ENCODE measurements at places on chromosomes 12 and 14.

- DNase-seq, result no peak
Observed at GRCh38 chr12:19018302-19018970, 111.1 kb upstream of the PLEKHA5 start.

GRCh38 chr12:125528281-125528680, 463.0 kb downstream of the AACS start:
- no peak for DNase-seq

DNA sequence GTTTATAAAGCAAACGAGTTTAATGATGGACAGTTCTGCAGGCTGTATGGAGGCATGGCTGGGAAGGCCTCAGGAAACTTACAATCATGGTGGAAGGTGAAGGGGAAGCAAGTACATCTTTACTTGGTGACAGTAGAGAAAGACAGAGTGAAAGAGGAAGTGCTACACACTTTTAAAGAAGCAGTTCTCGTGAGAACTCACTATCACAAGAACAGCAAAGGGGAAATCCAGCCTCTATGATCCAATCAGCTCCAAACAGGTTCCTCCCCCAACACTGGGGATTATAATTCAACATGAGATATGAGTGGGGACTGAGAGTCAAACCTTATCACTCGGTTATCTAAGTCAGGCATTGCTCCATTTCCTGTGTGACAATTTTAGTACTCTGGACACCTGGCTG, 189.9 kb upstream of the CNTN1 start:
- no peak for DNase-seq

- DNase-seq, result no peak
Observed at GRCh38 chr12:129083121-129083840, 230.0 kb downstream of the GLT1D1 start.

GRCh38 chr12:46486588-46486987, 114.0 kb upstream of the SLC38A2 start:
- no peak for DNase-seq

DNA sequence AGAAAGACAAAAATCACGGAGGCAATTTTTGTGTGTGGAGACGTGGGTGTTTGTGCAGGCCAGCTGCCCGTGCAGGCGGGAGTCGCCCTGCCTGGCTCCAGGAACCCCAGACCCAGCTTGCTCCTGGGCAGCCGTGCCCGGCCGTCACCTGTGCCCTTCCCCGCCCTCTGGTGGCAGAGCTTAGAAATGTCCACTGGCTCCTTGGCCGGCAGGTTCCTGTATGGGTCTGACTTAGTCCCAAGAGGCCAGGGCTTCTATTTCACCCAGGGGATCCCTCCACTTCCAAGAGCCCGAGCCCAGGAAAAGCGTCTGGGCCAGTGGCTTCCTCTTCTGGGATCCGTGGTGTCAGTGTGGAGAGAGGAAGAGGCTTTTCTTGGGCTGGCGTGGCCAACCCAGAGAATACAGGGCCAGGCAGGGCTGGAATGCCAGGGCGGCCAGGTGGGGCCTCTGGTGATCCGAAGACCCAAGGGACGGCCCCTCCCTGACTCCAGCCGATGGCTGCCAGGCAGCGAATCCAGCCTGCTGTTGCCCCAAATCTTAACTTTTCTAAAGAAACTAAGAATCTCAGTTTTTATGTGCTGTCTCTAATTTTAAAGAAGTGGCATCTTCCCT, 120.9 kb downstream of the TMEM132C start:
- no peak for DNase-seq

GRCh38 chr12:75628916-75629315, 117.5 kb upstream of the KRR1 start:
- no peak for DNase-seq

DNA sequence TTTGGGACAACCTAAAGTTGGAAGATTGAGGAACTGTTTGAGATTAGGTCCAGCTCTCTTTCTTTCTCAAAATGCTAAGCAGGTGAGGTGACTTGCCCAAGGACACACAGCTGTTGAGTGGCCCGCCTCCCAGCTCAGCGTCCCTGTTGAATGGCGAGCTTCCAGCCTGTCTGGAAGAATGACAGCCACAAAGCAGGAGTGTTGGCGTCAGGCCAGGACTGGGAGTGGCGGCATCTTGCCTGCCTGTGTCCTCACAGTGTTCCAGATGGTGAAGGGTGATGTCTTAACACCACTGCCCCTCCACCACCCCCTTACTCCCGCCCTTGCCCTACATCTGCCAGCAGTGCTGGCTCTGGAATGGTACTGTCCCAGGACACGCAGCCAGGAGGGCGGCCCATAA, 4.4 kb upstream of the CEBPE start:
- no peak for DNase-seq

GRCh38 chr12:110330544-110330943, 49.5 kb downstream of the ATP2A2 start:
- DNase-seq, result no peak

- DNase-seq, result no peak
Observed at GRCh38 chr12:774051-774614, 21.8 kb downstream of the WNK1 start.

GRCh38 chr14:34971381-34971780, 11.4 kb upstream of the SRP54 start:
- DNase-seq, result no peak

GRCh38 chr14:75563931-75564330, 14.5 kb upstream of the FLVCR2 start:
- DNase-seq, result no peak

- DNase-seq, result no peak
Observed at GRCh38 chr12:44379831-44380230, 496.3 kb downstream of the NELL2 start.

- peak; percentile 29 for DNase-seq
Observed at GRCh38 chr12:79934281-79935020, 446 bp downstream of the PPP1R12A start.

DNA sequence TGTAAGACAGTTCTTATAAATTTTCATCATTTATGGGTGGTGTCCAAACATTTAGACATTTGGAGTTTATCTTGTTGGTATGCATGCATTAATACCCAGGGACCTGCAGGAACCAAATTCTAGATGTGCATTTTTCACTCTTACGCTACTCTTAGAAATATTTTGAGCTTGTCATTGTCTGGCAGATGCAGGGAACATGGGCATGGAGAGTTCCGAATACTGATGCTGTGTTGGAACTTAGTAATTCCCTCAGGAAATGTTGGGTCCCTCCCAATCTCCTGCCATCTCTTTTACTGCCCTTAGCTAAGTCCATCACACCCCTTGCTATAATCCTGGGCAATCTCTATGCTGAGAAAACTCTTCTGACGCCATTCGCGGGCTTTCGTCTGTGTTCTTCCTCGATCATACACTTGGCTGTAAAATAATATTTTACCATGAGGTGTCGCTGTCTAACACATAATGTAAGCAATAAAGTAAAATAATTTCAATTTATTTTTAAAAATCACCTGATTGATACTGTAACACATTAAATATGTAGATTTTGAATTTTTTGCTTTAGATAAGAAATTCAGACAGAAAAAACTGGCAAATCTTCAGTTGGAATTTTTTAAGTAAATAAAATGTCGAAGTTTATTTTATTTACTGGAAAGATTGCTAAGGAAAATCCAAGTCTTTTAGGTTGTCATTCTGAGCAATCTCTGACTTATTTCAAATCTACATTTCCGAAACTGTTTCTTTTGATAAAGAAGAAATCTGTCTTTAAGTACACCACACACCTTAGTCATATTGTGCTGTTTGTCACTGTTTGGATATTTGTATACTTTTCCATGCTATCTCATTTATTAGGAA, 304.1 kb upstream of the SSTR1 start:
- no peak for DNase-seq

DNA sequence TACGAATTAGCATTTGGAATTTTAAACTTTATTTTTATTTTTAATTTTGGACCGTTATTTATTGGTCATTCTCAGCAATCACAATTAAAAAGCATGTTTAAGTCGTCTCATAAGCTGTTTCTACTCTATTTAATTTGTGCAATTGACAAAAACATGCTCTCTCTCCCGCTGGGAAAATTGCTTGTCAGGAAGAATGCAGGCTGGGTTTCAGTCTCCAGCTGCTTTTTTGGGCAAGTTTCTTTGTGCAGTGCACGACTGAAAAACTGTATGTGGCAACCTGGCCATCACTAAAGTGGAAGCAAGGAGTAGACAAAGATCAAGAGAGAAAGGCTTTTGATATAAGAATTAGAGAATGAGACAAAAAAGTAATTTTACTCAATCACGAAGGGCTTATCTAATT, 941.5 kb upstream of the MDGA2 start:
- DNase-seq, result no peak

DNA sequence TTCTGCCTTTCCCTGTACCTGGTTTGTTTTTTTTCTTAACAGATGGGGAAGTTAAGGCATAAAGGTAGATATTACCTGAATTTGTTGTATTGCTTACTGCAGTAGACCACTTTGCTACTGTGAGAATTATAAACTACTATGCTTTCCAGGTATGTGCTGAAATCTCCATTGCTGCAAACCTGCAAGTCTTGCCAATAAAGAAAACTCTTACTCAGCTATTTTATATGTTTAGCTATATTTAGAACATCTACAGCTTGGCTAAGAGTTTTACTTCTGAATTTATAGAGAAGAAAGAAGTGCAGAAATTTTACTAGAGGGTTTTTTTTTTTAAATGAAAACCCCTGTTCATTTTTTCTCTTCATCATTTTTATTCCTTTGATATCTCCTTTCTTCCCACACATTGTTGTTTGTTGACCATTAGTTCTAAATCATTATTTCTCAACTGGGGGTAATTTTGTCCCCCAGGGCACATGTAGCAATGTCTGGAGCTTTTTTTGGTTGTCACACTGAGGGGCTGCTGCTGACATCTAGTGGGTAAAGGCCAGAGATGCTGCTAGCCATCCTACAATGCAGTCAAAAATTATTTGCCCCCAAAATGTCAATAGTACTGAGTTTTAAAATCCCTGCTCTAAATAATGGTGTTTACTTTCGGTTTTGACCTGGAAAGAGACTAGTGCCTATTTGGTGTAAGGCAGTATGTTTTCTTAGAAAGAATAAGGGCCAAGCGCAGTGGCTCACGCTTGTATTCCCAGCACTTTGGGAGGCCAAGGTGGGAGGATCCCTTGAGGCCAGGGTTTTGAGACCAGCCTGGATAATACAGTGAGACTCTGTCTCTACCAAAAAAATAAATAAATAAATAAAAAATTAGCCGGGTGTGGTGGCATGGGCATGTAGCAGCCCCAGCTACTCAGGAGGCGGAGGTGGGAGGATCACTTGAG, 48.6 kb downstream of the PCNX1 start:
- no peak for DNase-seq

DNA sequence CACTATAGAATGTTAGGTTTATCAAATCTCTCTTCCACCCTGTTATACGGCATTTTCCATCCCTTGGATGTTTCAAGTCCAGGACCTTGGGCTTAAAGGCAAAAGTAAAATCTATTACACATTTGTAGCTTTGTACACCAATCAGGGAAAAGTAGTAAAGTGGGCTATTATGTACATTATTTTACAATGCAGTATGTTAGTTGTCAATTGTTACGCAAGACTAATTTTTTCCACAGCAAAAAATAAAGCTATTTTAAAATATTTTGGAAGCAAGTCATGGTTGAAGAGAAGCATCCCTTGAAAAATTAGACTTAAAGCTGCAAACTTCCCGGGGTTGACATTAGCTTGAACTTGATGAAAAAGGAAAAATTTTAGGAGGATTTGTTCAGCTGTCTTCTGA, 476.2 kb downstream of the DIO2 start:
- no peak for DNase-seq

DNA sequence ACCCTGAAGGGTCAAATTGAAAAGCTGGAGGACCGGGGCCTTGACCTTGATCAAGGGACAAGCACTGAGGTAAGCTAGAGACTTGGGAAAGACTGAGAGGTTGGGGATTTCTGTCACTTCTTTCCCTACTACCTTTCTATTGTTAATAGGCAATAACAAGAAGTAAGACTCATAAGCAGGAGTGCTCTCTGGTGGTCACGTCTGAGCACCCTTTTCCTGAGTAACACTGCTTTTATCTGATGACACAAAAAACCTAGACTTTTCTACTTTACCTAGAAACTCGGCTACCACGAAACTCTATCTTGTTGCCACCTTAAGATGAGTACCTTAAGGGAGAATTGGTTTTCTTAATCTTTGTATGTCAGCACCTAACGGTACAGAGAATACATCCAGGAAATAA, 35.5 kb upstream of the PPFIBP1 start:
- DNase-seq, result no peak

GRCh38 chr12:52337054-52337453, 15.9 kb upstream of the KRT83 start:
- DNase-seq, result no peak

GRCh38 chr14:69285661-69286255, 25.8 kb downstream of the GALNT16 start:
- DNase-seq, result no peak

DNA sequence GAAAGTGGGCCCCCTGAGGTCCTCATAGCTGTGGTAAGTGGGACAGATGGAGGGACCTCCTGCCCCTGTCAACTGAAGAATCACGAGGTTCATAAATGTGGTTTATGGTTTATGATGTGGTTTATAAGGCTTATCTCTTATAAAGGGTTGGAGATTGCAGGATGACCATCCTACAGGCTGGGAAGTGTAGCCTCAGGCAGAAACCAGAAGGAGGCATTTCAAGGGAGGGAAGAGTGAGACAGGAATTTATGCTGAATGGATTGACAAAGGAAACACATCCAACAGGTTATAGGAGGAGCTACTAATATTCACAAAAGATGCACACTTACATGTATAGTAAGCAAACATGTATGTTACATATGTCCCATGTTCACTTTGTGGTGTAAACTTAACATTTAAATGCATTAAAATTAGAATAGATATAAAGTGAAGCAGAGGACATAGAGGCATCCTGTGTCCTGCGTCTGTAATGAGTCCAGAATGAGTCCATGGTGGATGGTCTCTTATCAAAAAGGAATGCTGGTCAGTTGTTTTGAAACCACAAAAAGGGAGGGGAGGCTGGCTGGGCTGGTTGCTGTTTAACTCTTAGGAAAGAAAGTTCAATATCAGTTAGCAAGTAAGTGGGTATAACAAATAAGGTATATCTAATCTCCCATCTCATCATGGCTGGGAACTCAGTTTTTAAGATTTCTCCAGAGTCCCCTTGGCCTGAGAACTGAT, 149.0 kb upstream of the RMST start:
- DNase-seq, result no peak

DNA sequence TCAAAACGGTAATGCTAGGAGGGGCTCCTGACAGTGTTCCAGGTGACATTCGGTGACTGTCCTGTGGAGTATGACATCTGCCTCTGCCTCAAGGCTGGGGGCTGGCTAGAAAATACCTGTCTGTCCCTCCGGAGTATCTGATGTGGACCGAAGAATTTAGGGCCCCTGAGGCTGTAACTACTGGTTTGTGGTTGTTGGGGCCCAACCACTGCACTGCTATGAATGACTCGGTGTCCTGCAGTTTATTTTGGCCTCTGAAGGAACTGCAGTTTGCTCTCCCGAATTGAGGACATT, 198.9 kb upstream of the CAND1 start:
- no peak for DNase-seq

- no peak for DNase-seq
Observed at GRCh38 chr14:104788873-104789663, 6.5 kb downstream of the AKT1 start.

DNA sequence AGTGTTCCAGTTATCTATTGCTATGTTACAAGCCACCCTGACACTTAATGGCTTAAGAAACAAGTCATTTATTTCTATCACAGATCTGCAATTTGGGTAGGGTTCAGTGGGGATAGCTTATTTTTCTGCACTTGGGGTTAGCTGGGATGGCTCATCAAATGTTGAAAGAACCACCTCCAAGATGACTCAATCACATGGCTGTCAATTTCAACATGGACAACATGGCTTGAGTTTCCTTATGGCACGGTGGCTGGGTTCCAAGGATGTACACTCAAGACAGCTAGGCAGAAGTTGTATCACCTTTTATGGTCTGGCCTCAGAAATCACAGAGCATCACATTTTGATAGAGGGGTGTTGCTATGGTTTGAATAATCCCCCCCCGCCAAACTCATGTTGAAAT, 24.5 kb upstream of the IGF1 start:
- DNase-seq, result no peak

GRCh38 chr12:131893605-131894312, 663 bp upstream of the ULK1 start:
- no peak for DNase-seq
